ENCODE measurements at places on chromosomes 5 and 9. TPM values are rescaled to one million over a fixed set of nuclear protein-coding genes. Genes with fewer than 3 reads are reported as not detected.

The ITGA2 gene
- 27.7 TPM for total RNA-seq

The PRSS3 gene
- 0.09 TPM for total RNA-seq

The NME5 gene
- total RNA-seq, result 0.44 TPM

The TAS2R1 gene
- total RNA-seq, result not detected

The PPP3R2 gene
- 0.04 TPM for total RNA-seq

The EGFLAM gene
- total RNA-seq, result 38.0 TPM

The LMX1B gene
- total RNA-seq, result 1.0 TPM

The CRB2 gene
- 0.04 TPM for total RNA-seq

The LEAP2 gene
- total RNA-seq, result 1.4 TPM

The PLAC8L1 gene
- total RNA-seq, result 0.18 TPM

The ARHGEF28 gene
- 4.7 TPM for total RNA-seq

The NUP155 gene
- 24.4 TPM for total RNA-seq

The CCDC192 gene
- total RNA-seq, result 0.18 TPM

The ADRB2 gene
- total RNA-seq, result 1.4 TPM

The EPB41L4B gene
- 6.2 TPM for total RNA-seq

The PCDHA5 gene
- total RNA-seq, result 0.04 TPM

The CYLC2 gene
- total RNA-seq, result not detected

The C5orf63 gene
- 5.0 TPM for total RNA-seq

The PCSK5 gene
- total RNA-seq, result 15.8 TPM

The LHX3 gene
- total RNA-seq, result not detected

The KIF20A gene
- 17.8 TPM for total RNA-seq

The PCDHGA1 gene
- 0.44 TPM for total RNA-seq

The SLC6A18 gene
- total RNA-seq, result not detected

The GFI1B gene
- 0.13 TPM for total RNA-seq

The POU4F3 gene
- 0.04 TPM for total RNA-seq

The MEF2C gene
- total RNA-seq, result 805 TPM

The PCDHGA9 gene
- 3.8 TPM for total RNA-seq

Data from muscle of leg (tissue), 16 donors.